ENCODE measurements at places on chromosomes 7 and 10.

DNA sequence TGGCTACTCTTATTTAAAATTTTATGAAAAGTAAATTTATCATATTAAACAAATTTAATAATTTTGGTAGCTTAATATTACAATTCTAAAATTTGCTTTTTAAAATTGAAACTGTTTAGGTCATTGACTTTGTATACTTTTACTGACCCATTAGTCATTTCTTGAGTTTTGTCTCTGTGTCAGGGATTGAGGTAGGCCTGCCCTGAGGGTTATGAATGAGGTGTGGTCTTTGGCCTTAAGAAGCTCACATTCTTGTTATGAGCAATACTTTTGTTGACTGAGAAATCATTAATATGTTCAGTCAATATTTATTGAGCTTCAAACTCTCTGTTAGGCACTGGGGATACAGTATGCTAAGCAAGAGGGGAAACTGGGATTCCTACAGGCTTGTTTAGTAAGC lies 47.0 kb upstream of the RPA3 start:
- no peak for DNase-seq

DNA sequence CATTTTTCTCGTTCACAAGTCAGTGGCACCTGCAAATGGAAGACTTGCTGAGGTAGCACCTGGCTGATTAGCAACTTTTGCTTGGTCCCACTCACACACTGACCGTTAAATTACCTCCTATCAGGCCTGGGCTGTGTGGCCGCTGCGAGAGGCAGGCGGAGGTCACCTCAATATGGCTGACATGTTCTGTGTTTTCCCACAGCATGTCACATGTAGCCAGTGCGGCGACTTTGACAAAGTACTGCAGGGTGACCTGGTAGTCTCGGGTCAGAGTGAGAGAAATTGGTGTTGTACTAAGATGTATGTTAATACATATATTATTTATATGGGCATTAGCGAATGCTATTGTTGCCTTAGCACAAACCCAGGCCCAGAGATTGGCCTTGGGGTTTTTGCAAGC lies 307.5 kb downstream of the LRMDA start:
- DNase-seq: no peak

DNA sequence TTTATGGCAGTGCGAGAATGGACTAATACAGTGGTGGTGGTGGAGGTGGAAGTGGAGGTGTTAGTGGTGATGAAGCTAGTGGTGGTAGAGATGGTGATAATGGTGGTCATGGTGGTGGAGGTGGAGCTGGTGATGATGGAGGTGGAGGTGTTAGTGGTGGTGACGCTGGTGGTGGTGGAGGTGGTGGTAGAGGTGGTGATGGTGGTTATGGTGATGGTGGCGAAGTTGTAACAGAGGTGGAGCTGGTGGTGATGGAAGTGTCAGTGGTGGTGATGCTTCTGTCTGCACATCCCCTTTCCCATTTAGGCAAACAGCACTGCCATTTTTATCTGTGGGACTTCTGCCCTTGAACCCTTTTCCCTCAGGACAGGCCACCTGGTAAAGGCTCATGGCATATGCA lies 7.4 kb upstream of the PTPRN2 start:
- DNase-seq: no peak

- DNase-seq: no peak
Observed at GRCh38 chr7:27551803-27552400, 110.8 kb downstream of the HIBADH start.

- no peak for DNase-seq
Observed at GRCh38 chr7:2862831-2863361, 18.8 kb upstream of the GNA12 start.

GRCh38 chr7:101058355-101058754 lies 26.9 kb upstream of the TRIM56 start:
- DNase-seq: peak; percentile 24

DNA sequence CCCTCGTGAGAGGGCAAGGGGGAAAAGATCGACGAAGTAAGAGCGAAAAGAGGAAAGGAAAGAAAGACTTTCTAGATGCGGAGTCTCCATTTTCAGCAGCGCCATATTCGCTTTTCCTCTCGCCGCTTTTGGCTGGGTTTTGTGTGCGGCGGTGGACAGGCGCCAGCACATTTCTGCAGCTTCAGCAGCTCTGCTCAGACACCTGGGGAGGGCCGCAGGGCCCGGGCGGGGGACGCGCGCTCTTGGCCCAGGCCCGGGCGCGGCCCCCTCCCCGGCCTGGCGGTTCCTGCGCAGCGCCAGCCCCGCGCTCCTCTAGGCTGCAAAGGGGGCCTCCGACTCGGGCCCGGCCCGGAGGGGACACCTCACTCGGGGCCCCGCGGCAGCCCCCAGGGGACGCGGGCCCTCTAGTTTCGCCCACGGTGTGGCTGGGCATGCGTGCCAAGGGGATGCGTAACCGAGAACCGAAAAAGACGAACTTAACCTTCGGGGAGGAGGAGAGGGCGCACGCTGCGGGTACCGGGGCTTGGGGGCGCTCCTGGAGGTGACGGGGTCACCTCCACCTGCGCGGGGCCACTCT lies 34.5 kb upstream of the EBLN1 start:
- DNase-seq: peak; percentile 43

DNA sequence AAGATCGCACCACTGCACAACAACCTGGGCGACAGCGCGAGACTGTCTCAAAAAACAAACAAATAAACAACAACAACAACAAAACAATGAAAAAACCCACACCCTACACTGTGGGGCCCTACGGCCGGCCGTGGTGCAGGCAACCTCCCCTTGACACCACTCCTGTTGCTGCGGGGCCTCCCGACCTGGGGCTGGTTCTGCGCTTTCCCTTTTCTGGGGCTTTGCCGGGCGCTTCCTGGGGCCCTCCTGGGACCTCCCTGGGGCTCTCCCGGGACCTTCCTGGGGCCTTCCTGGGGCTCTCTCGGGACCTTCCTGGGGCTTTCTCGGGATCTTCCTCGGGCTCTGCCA lies 46.6 kb downstream of the INSIG1 start:
- DNase-seq: no peak

DNA sequence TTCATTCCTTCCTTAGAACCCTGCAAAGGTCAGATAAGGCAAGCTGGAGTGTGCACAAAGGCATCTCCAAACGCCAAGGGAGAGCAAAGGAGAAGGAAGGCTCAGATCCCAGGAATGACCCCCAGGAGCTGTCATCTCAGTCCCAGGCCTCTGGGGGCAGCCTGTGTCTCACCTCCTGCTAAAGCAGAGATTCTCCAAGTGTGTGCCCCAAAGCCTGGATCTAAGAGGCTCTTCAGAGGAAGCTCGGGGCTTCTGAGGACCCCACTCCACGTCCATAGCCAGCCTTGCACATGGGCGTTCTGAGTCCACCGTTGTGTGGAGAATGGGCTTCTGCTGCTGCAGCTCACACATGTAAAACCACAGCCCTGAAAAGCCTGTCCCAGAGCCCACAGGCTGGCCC lies 5.1 kb upstream of the GRID1 start:
- DNase-seq: no peak

- no peak for DNase-seq
Observed at GRCh38 chr10:25697412-25697811, 236.6 kb upstream of the MYO3A start.

DNA sequence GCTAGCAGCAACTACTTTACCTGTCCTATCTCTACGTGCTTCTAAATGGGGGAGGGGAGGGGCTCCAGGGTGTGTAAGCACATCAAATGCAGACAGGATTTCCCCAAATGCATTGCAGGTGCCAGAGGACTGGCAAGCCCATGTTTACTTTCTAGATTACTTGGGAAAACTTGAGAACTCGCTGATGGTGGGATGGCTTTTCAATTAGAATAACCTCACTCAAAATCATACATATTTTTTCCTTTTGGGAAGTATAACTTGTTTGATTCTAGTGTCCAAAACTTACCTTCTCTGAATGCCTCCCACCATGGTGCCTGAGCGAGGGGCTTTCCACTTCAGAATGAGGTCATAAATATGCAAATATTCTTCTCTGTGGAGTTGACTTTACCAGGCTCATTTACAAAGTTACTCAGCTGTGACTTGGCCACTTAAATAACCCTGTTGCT lies 191.3 kb upstream of the RHOBTB1 start:
- no peak for DNase-seq

DNA sequence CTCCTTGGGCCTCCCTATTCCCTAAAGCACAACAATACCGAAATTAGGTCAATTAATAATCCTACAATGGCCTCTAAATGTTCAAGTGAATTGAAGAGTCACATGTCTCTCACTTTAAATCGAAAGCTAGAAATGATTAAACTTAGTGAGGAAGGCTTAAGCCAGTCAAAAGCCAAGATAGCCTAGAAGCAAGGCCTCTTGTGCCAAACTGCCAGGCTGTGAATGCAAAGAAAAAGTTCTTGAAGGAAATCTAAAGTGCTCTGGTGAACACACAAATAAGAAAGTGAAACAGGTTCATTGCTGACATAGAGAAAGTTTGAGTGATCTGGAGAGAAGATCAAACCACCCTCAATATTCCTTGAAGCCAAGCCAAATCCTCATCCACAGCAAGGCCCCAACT lies 57.2 kb downstream of the SLC29A4 start:
- no peak for DNase-seq

DNA sequence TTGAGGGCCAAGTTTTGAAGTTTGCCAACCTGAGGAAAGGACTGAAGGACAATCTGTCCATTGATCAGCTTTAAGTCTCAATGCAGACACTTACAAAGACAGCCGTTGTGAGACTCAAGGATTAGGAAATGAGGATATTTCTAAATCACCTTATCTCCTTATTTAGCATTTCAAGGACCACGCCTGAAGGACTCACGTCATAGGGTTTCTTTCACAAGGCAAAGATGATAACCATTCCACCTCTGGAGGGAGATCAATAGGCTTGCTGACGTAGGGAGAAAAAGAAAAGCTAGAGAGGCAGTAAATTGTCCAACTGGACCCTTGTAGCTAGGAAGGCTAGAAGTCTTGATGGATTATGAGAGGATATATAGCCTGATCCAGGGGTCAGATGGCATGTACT lies 3.3 kb upstream of the ASB4 start:
- no peak for DNase-seq

DNA sequence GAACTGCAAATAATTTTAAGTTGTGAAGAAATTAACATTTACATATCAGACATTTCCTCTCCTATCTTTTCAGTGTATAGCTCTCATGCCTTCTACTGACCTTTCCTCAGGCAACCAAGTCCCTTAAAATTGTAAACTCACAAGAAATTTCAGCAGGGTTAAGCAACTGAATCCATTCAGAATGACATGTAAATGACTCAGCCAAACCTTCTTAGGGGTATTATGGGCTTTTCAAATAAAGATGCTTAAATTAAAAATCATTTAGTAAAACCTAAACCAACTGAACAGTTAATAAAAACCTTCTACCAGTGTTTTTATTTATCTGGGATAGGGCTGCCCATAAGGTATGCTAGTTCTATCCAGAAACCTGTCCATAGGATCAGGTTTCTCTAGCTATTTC lies 20.7 kb downstream of the WAPL start:
- no peak for DNase-seq

DNA sequence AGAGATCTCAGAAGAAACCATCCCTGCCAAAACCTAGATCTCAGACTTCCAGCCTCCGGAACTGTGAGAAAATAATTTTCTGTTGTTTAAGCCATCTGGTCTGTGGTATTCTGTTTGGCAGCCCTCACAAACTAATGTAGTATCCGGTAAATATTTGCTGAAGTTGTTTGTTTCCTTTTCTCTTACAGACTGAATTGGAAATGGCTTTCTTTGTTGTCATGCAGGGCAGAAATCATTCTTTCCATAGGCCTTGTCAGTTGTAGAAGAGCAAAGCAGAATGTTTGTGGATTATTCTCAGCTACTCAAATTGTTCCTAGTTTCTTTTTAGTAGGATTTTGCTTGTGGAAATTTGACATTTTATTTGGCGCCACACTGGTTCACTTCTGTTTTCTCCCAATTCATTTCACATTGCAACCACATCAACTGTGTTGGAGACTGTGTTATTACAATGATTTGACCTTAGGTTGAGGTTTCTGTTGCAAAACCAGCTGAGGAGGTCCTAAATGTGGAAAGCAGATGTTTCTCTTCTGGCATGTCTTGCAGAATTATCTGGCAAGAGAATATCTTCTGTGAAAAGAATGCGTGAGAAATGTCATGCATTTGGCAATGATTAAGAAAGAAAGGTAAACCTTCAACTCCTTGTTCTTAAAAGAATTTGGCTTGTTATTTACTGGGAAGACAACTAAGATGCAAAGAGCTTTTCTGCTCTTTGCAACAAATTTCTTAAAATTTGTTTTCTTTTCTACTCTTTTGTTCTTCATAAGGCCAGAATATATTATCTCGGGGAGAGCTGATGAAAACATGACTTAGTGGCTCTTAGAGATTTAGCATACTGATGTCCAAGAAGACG lies 25.8 kb downstream of the ACTA2 start:
- no peak for DNase-seq

- no peak for DNase-seq
Observed at GRCh38 chr10:132433671-132434340, 36.8 kb downstream of the PWWP2B start.

GRCh38 chr10:126949161-126949503 lies 43.9 kb downstream of the DOCK1 start:
- DNase-seq: no peak

GRCh38 chr7:135706858-135707569 lies 21.0 kb downstream of the SLC13A4 start:
- no peak for DNase-seq

- no peak for DNase-seq
Observed at GRCh38 chr7:114051871-114052331, 133.1 kb upstream of the PPP1R3A start.

GRCh38 chr7:70620333-70621055 lies 511.4 kb upstream of the GALNT17 start:
- DNase-seq: no peak

- no peak for DNase-seq
Observed at GRCh38 chr10:87053111-87053510, 33.0 kb downstream of the FAM25A start.

DNA sequence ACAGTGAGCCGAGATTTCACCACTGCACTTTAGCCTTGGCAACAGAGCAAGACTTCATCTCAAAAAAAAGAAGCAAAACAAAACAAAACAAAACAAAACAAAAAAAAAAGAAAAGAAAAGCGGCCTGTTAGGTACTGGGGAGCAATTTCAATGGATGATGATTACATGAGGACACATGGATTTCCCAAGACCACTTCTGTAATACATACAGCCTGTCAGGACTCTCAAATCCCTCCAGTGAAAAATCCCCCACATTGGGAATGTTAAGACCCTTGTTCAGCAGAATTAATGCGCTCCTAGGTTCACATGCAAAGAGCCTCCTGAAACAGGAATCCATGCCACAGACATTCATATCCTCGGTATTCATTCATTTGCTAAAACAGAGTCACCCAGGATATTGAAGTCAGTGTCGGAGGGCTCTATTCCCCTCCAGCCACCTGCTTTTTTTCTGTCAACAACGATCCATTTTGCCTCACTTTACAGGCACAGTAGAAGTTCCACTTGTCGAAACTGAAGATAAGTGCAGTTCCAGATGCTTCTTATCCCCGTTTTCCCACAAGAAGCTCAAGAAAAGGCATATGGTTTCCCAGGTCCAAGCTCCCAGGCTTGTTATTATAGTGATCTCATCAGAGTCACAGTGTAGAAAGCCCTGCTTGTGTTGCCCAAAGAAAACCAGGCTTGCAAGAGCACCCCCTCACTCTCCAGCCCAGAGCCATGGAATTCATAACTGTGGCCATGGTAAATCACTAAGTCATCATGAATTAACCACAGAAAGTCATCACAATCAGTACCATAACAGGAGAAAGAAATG lies 20.2 kb downstream of the SLC16A12 start:
- DNase-seq: no peak

- no peak for DNase-seq
Observed at GRCh38 chr10:34076443-34076842, 738.7 kb downstream of the PARD3 start.

GRCh38 chr10:132534391-132535064 lies 3.1 kb upstream of the INPP5A start:
- no peak for DNase-seq

- DNase-seq: no peak
Observed at GRCh38 chr7:10704653-10705052, 269.0 kb upstream of the PHF14 start.

GRCh38 chr7:15795393-15795792 lies 108.9 kb upstream of the MEOX2 start:
- DNase-seq: no peak
